NCI-H1092 treated with DMSO at 0.1 percent for 48 hours (cell line): ENCODE measurements at places on chromosomes 4 and X.

DNA sequence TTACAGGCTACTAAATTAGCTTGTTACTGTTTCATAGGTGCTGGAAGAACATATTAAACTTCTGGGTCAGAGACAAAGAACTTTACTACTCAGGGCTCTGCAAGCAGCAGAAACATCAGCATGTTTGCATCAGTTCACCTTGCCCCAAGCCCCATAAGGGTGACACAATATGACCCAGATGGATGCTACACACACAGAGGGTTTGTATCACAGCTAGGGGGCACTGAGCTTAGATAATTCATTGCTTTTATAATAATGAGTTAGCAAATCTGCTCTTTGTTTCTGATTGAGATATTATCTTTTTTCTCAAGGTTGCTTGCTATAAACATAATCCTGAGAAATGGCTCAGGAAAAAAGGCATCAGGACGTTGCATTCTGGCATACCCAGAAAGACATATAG is 4.8 kb upstream of the SYNPO2 start:
- DNase-seq = no peak

- DNase-seq = no peak
Measured at GRCh38 chr4:156779042-156779441, 192.6 kb downstream of the PDGFC start.

GRCh38 chrX:132776486-132777210 is 181.8 kb downstream of the HS6ST2 start:
- DNase-seq = no peak

- DNase-seq = no peak
Measured at GRCh38 chrX:133364196-133364595, 51.1 kb downstream of the GPC4 start.

- DNase-seq = no peak
Measured at GRCh38 chr4:152996111-152996571, 60.0 kb downstream of the FHDC1 start.

GRCh38 chr4:181488926-181489325 is 754.3 kb upstream of the TENM3 start:
- DNase-seq = no peak

GRCh38 chr4:67130411-67130810 is 414.9 kb downstream of the CENPC start:
- DNase-seq = no peak

GRCh38 chrX:11786862-11787261 is 28.8 kb downstream of the MSL3 start:
- DNase-seq = no peak

GRCh38 chr4:22814906-22815305 is 122.2 kb downstream of the GBA3 start:
- no peak for DNase-seq

GRCh38 chrX:108323751-108324150 is 114.5 kb downstream of the COL4A6 start:
- DNase-seq = no peak

- DNase-seq = no peak
Measured at GRCh38 chr4:176150356-176150682, 45.1 kb downstream of the SPATA4 start.

DNA sequence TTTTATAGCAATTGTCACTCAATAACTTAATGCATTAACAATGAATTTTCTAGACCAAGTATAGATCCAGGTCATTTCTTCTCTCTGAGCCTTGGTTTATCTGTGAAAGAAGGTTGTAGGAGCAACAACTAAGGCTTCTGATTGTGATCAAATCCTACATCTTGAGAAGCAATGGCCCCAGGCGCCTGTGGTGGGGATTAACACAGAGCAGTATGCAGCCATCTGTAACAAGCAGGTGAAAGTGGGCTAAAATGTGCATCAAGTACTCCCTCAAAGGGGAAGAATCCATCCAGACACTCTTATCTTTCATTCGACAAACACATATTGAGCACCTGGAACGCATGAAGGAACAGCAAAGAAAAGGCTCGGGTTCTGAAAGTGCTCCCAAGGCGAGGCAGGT is 19.1 kb upstream of the SETD7 start:
- DNase-seq = no peak

- DNase-seq = no peak
Measured at GRCh38 chr4:100981447-100982204, 365.7 kb downstream of the PPP3CA start.

DNA sequence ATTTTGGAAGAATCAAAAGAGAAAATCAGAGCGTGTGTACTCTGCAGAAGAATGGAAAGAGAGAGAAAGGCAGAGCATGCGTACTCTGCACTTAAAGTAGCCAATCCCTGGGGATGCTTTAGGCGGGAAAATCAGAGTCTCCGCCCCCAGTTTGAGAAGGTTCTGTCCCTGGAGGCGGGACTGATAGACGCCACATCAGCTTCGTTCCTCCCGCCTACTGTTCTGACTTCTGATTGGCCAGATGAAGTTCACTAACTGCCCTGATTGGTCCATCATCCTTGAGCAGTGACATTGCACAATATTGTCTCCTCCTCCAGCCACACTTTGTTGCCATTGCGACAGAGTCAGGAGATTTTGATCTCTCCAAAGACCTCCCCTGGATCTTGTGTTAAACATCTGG is 23.8 kb downstream of the SSX1 start:
- DNase-seq = no peak
